ENCODE measurements at places on chromosomes 2 and 18. TPM values are rescaled to one million over a fixed set of nuclear protein-coding genes. Genes with fewer than 3 reads are reported as not detected.

- DNase-seq, result no peak
These were observed 136.8 kb downstream of the SMAD7 start for GRCh38 chr18:48813833-48814489.

DNA sequence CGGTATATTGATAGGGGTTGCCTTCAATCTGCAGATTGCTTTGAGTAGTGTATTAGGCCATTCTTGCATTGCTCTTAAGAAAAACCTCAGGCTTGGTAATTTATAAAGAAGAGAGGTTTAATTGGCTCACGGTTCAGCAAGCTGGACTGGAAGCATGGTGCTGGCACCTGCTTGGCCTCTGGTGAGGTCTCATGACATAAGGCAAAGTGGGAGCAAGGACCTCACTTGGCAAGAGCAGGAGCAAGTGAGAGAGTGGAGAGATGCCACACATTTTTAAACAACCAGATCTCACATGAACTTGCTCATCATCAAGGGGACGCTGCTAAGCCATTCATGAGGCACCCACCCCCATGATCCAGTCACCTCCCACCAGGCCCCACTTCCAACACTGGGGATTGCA lies 4.9 kb downstream of the MAP3K2 start:
- DNase-seq, result no peak

DNA sequence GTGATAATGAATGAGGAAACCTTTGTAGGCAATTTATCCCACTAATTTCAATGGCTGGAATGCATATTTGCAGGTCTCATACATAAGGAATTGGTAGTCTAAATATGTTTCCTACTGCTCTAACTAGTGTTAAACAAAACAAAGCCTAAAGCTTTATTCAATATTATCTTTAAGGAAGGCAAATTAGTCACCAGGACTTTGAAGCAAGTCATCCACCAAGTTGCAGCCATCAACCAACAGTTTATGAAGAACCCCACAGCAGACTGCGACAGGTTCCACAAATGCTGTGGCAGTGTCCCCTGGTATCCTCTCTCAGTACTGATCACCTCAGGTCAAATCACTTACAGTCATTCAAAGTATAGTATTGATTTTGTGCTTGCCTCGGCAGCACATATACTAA lies 181.5 kb upstream of the ZFP36L2 start:
- DNase-seq, result peak; percentile 52

DNA sequence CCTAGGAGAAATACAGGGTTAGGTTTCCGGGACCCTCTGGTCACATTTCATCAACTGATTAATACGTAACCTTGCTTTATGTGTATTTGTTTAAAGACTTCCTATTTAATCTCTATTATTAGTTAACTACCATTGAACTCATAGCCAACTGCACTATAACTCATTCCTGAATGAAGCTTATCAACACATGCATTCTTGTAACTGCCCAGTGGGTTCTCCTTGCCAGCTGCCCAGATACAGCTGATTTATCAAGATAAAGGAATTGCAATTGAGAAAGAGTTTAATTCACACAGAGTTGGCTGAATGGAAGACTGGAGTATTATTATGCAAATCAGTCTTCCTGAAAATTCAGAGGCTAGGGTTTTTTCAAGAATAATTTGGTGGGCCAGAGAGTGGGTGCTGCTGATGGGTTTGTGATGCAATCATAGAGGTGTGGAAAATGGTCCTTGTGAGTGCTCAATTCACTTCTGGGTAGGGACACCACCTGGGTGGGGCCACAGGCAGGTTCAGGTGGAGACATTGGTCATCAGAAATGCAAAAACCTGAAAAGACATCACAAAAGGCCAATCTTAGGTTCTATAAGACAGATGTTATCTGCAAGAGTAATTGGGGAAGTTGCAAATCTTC lies 21.1 kb upstream of the NOSTRIN start:
- DNase-seq, result no peak

- DNase-seq, result no peak
These were observed 179.3 kb downstream of the FIGN start for GRCh38 chr2:163556511-163556910.

GRCh38 chr18:1895456-1896185 lies 675.7 kb downstream of the METTL4 start:
- no peak for DNase-seq

DNA sequence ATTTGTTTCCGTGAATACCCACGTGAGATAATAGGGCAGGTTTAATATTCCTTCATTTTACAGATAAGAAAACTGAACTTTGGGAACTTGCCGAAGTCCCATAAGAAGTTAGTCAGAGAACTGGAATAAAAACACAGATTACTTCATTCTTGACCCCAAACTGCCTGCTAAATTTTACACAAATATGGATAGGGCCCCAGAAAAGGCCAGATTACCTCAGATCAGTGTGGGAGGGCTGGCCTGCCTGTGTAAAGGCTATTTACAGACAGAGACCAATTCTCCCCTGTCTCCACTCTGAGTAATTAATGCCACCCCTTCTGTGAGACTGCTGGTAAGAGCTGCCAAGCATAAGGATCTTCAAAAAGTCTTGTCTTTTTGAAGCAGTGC lies 139.2 kb downstream of the MGAT5 start:
- peak; percentile 40 for DNase-seq

DNA sequence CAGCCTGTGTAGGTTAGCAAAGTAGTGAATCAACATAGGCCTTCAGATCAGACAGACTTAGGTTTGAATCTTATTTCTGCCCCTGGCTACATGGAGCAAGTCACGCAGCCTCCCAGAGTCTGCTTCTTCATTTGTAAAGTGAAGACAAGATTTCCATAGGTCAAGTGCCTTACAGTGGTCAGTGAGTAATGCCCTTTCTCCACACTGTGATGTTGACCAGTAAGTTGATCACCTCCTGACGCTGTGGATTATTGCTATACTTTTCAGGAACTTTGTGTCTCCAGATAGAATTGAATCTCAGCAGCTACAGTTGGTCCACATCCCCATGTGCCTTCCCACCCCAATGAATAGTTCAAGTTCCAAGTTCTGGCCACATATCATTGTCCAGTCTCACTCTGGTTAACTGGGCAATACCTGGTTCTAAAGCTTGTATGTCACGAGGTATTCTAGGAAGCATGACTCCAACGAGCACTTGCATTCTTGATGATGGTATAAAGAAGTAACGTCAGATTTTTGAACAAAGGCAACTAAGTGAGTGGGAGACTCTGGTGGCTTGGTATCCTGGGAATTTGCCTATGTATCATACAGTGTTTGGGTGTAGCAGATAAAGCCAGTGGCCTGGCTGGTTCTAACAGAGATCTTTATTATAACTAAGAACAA lies 2.1 kb upstream of the CLIP4 start:
- peak; percentile 76 for DNase-seq

DNA sequence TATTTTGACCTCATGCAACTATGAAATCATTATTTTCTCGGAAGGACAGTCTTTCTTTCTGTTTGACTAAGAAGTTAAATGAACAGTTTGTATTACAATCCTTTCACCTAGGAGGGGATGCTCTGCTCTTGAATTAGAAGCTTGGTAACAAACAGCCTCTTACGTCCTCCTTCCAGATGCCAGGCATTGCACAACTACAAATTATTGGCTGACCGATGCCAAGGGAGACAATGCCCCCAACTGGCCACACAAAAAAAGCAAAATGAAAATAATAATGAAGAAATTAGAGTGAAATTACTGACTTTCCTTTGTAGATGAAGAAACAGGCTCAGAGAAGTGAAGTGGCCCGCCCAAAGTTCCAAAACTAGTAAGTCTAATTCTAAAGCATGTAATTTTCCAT lies 177.9 kb downstream of the CYRIA start:
- peak; percentile 13 for DNase-seq

DNA sequence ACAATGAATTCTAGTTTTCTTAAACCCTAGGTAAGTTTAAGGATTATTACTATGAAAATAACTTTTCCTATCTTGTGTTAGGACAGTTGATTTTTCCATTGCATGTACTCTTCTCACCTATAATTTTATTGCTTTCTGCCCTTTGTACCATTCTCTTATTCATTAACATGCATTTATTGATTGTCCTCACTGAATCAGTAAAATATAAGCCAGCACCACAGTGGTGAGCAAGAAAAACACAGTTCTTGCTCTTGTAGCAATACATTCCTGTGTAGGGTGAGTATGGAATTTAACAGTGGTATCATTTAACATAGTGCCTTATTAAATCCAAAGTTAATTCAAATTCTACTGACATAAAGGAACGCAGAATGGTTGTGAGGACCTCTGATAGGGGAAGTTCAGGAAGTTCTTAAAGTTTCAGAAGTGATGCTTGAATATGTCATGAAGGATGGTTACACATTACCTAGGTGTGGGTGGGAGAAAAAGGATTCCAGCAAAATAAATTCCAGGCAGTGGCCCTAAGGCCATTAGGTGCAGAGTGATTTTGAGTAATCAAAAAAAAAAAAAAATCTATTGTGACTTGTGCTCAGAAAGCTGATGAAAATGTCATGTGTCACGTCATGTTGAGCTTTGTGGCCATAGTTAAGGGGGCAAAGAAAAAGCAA lies 104.7 kb upstream of the DSEL start:
- DNase-seq, result no peak

DNA sequence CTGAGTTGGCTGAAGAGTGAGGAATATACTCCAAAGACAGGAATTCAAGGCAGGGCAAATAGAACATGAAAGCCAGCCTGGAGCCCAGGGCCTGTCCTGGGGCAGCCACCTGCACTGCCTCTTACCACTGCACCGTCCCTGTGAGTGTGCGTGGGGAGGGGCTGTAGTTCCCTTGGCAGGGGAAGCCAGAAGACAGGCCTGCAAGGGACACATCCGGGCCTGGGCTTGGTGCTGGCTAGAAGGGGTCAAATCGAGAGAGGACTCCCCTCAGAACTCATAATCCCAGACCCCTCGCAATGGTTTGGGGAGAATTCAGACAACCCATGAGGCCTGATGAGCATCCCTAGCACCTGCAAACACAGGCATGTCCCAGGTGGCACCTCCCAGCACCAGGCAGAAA lies 87.0 kb downstream of the HDAC4 start:
- no peak for DNase-seq

GRCh38 chr2:39464864-39465263 lies 27.8 kb upstream of the MAP4K3 start:
- no peak for DNase-seq

- no peak for DNase-seq
These were observed 40.3 kb downstream of the PMAIP1 start for GRCh38 chr18:59940068-59940467.

- peak; percentile 12 for DNase-seq
These were observed 12.3 kb upstream of the RESP18 start for GRCh38 chr2:219344751-219345430.

- no peak for DNase-seq
These were observed 101.2 kb downstream of the MYT1L start for GRCh38 chr2:2229626-2230432.

- DNase-seq, result no peak
These were observed 32.3 kb downstream of the EML6 start for GRCh38 chr2:54755641-54756326.

DNA sequence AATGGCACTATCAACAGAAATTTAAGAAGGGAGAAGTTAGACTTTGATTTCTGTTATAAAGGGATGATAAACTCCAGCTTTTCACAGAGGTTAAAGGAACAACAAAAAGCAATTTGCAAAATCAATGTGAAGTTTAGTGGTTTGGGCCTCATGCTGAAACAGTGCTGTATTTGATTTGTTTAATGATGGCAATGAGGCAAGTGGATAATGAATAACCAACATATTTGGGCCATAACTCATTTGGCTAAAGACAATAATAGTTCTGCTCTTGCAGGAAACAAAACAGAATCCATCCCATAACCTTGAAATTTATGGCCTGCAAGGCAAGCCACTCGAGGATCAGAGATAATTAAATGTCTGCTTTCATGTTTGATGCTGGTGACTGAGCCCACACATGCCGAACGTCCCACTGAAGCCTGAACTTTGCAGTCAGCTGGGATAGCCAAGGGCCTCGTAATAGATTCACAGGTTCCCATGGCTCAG lies 56.5 kb downstream of the TPGS2 start:
- peak; percentile 48 for DNase-seq

DNA sequence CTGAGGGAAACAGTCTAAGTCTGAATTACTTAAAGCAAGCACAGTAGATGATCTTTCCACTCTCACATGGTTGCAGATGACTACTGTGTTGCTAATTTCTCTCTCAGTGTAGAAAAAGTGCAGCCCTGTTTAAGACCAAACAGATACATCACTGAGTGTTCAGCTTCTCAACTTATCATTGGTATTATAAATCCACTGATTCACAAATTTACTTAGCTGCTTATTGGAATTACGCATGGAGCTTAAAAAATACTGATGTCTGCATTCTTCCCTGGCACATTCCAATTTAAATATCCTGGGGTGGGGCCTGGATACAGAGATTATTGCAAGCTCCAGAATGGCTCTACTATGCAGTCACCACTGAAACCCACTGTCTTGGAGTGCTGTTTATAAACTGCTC lies 411.2 kb downstream of the RND3 start:
- peak; percentile 82 for DNase-seq

GRCh38 chr2:121038891-121039616 lies 245.9 kb downstream of the TFCP2L1 start:
- DNase-seq, result no peak

Gene UGT1A5
- not detected for total RNA-seq

Gene UGT1A8
- not detected for total RNA-seq

Gene OTOS
- not detected for total RNA-seq

Gene FBXO48
- 0.18 TPM for total RNA-seq

Gene ZC3H6
- total RNA-seq, result 2.2 TPM

Gene STEAP3
- total RNA-seq, result 18.9 TPM
